WTC11 (cell line): ENCODE measurements at places on chromosomes 6 and 20.
A peak's percentile ranks its signal among the peaks of the same experiment; 100 is the strongest.

DNA sequence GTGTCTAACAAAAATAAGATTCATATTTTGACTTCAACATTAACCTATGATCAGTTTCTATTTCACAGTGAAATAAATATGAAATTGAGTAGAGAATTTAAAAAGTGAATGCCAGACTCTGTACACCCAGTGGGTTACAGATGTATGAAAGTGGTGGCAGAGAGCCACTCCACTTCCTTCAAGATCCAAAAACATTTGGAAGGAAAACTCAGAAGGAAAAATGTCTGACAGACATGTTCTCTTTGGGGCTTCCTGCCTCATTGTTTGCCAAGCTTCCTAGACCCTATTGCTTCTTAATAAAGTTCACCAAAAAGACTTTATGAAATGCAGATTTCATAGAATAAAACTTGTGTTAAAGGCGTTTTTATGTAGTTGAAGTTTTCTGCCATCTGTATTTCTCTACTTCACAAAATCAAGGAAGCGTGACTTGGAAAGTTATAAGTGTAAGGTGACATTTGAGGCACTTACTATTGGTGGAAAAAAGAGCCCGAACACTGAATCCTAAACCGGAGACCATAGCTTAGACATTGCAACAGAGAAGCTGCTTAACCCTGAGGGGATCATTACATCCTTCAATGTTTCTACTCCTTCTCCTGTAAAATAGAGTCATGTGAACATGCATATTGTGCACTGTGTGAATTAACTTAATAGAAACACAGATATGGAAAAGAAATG lies 12.8 kb downstream of the HMGCLL1 start:
- H3K27ac ChIP-seq = no peak overlapping the region
- H3K27me3 ChIP-seq = no peaks in the 10 kb centered on the region
- DNase-seq = no peak
- H3K4me3 ChIP-seq = no peak overlapping the region
- H3K4me1 ChIP-seq = peaks cover 9% of the 10 kb centered on the region
- no peaks in the 10 kb centered on the region for H3K36me3 ChIP-seq

DNA sequence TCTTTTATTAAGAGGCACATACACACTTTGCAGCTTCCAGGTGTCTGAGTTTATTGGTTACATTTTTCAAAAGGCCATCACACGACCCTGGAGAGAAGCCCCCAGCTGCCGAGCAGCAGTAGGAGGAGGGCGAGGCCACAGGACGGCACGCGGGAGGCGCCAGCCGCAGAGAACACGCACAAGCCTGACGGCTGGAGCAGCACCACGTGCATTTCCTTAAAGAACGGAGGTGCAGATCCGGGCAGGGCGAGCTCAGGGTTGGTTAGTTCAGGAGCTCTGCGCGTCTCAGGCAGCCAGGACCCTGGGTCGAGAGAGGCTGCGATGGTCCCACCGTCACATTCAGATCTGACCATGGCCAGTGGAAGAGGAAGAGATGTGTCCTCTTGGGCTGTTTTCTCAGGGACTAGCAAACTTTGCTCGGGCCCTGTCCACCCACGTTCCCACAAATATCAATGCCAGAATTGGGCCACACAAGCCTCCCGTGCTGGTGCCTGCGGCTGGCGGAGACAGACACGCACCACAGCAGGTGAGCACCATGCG lies 121.4 kb upstream of the AFDN start:
- peaks cover 3% of the 10 kb centered on the region for H3K4me1 ChIP-seq
- DNase-seq = no peak
- H3K36me3 ChIP-seq = no peaks in the 10 kb centered on the region
- no peaks in the 10 kb centered on the region for H3K27me3 ChIP-seq
- no peak overlapping the region for H3K4me3 ChIP-seq

GRCh38 chr6:168161371-168161750 lies 82.3 kb upstream of the FRMD1 start:
- H3K4me1 ChIP-seq = peaks cover 37% of the 10 kb centered on the region
- H3K4me3 ChIP-seq = no peak overlapping the region
- no peaks in the 10 kb centered on the region for H3K27me3 ChIP-seq
- no peaks in the 10 kb centered on the region for H3K36me3 ChIP-seq
- no peak overlapping the region for H3K27ac ChIP-seq
- no peak for DNase-seq

- no peak for DNase-seq
- H3K27me3 ChIP-seq = no peaks in the 10 kb centered on the region
- no peaks in the 10 kb centered on the region for H3K36me3 ChIP-seq
- no peak overlapping the region for H3K4me3 ChIP-seq
- peak overlapping the region; percentile 41; the same call in 1 of the 2 replicates for H3K27ac ChIP-seq
Observed at GRCh38 chr6:135630789-135631376, 133.3 kb upstream of the AHI1 start.

GRCh38 chr6:1336246-1336843 lies 24.4 kb downstream of the FOXQ1 start:
- peak; percentile 58 for DNase-seq
- peaks cover 34% of the 10 kb centered on the region for H3K4me1 ChIP-seq

DNA sequence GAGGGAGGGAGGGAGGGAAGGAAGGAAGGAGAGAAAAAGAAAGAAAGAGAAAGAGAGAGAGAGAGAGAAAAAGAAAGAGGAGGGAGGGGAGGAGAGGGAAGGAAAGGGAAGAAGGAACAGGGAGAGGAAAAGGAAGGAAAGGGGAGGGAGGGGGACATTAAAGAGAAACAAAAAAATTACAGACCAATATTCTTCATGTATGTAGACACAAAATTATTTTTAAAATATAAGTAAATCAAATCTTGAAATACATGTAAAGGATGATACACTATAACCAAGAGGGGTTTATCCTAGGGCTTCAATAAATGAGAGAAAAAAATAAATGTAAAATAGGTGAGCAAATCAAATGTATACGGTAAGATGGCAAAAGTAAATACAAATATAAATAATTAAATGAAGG lies 71.2 kb upstream of the TMEM244 start:
- no peaks in the 10 kb centered on the region for H3K4me1 ChIP-seq
- H3K4me3 ChIP-seq = no peak overlapping the region
- H3K27ac ChIP-seq = no peak overlapping the region
- no peaks in the 10 kb centered on the region for H3K27me3 ChIP-seq

DNA sequence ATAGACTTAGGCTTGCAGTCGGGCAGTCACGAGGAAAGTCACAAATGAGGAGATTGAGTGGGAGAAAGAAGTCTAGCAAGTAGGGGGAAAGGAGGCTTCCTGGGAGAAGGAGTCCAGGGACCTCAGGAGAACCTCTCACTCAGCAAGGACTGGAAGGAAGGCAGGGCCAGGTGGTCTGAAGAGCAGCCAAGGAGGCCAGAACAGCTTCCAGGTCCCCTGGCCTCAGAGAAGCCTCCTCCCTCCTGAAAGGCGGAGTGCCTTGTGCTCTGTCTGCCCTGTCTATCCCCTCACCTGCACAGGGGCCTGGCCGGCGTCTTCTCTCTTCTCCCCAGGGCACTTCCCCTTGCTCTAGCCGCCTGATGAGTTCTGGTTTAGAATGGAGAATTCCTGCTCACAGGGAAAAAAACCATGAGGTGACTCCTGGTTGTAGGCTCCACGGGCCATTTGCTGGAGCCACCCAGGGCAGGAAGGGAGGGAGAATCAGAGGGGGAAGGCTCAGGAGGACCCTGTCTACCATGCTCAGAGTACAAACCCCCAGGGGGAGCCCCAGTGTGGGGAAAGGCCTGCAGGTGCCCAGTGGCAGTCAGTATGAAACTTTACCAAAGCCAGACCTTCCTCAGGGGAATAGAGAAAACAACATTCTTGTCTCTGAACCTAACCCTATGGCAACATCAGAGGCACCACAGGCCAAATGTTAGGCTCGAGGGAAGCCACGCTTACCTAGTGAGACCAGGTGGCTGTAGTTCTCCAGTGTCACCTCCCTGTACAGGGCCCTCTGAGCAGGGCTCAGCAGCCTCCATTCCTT lies 11.2 kb downstream of the ZNF337 start:
- H3K4me1 ChIP-seq = no peaks in the 10 kb centered on the region
- no peaks in the 10 kb centered on the region for H3K27me3 ChIP-seq
- H3K36me3 ChIP-seq = peaks cover 24% of the 10 kb centered on the region

DNA sequence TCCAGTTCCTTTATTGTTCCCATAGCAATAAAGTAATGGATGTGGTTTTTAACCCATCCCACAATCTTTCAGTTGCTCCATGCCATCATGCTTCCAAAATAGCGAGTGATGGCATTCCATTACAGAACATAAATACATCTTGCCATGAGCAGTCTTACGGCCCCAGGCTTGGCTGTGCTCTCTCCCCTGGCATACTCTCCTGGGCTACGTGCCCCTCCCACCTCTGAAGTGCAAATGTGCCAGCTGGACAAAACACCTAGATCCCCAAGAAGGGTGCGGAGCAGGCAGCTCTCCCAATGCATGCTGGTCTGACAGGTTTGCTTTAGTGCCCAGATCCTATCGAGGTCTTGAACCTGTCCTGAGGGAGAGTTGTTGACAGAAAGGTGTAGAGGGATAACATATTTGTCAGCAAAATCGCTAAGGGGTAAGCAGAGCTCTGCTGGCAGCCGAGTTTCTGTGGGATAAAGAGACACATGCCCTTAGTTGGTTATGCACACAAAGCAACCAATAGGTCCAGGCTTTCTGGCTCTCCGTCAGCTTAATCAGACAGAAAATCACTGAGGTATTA lies 43.9 kb upstream of the PAX1 start:
- H3K36me3 ChIP-seq = no peaks in the 10 kb centered on the region
- H3K27me3 ChIP-seq = peaks cover 3% of the 10 kb centered on the region; the same call in 1 of the 2 replicates
- H3K4me1 ChIP-seq = 0 out of 2 replicates have a peak, but pooled peaks cover 3% of the 10 kb centered on the region
- no peak for DNase-seq

- no peak overlapping the region for H3K27ac ChIP-seq
- H3K4me1 ChIP-seq = peaks cover 28% of the 10 kb centered on the region
- no peaks in the 10 kb centered on the region for H3K36me3 ChIP-seq
- no peak for DNase-seq
Observed at GRCh38 chr6:138004430-138005287, 102.6 kb downstream of the PERP start.

DNA sequence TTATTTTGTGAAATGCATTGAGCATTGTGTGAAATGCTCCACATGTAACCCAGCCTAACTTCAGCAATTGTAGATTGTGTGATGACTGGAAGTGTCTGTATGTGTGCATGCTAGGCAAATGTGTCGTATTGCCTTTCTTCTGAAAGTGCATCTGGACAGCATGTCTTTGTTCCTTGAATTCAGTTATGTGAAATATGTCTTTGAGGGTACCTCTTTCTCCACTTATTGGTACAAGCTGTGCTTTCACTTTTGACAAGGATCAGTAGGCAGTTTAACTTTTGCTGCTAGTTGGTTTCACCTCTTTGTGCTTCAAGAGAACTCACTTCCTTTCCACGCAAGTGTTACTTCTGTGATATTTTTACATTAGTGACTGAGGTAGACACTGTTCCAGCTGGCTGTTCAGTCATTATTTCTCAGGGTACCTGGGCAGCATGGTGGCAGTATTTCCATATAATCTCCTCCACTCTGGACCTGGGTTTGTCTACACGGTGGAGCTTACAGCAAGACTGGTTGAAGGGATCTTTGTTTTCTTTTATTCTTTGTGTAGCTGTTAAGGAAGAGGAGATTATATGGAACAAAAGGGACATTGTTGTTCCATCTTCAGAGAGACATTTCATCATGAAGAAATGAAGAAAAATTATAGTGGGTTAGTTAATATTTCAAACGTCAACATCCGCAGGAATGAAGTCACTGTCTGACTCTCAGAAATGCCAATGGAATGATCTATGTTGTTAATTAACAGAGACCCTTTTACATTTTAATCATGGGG lies 175.4 kb downstream of the UTRN start:
- H3K27me3 ChIP-seq = no peaks in the 10 kb centered on the region
- H3K4me1 ChIP-seq = no peaks in the 10 kb centered on the region
- no peak for DNase-seq
- H3K36me3 ChIP-seq = peaks cover 47% of the 10 kb centered on the region

- H3K4me1 ChIP-seq = peaks cover 34% of the 10 kb centered on the region
- DNase-seq = no peak
- H3K27ac ChIP-seq = no peak overlapping the region
- peaks cover 48% of the 10 kb centered on the region for H3K27me3 ChIP-seq
- H3K4me3 ChIP-seq = no peak overlapping the region
Observed at GRCh38 chr6:142235791-142236190, 66.0 kb upstream of the ADGRG6 start.

DNA sequence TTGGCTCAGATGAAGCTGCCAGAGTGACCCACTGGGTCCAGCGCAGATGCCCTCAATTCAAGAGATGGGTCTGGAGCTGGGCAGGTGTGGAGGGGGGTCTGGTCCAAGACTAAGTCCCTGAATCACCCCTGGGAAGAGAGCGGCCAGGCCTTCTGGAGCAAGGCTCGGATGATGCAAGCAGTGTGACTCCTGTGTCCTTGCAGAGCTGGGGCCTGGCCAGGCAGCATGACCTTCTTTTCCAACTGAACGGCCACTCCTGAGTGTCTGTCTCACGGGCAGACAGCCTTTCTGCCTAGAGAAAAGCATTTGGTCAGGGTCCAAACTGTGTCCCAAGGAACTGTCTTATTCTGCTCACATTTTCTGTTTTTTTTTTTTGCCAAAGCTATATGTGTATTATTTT lies 42.6 kb upstream of the FNDC1 start:
- peaks cover 2% of the 10 kb centered on the region; the same call in 1 of the 2 replicates for H3K27me3 ChIP-seq
- no peaks in the 10 kb centered on the region for H3K4me1 ChIP-seq
- DNase-seq = no peak
- H3K4me3 ChIP-seq = no peak overlapping the region

GRCh38 chr20:62339647-62340062 lies 27.5 kb downstream of the LAMA5 start:
- no peak overlapping the region for H3K4me3 ChIP-seq
- DNase-seq = no peak
- no peaks in the 10 kb centered on the region for H3K4me1 ChIP-seq
- H3K27me3 ChIP-seq = no peaks in the 10 kb centered on the region

DNA sequence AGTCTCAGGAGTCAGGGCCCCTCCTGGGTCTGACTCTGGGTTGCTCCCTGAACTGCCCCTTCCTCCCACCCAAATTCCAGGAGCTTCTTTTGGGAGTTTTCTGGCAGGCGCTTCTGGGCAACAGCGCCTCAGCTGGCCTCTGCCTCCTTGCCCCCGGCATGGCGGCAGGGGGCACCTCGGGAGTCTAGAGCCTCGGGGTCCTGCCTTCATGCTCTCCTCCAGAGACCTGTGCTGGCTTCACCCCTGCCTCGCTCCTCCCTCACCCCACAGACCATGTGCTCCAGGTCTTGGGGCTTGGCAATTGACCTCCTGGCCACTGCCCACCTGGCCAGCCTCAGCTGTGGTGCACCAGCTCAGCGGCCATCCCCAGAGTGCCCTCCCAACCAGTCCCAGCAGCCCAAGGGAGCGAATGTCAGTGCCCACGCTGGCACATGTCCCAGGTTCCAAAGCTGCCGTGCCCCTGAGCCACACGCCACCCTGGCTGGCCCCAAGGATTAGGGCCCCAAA lies 43.4 kb downstream of the SRC start:
- DNase-seq = no peak
- no peak overlapping the region for H3K27ac ChIP-seq
